Dorsolateral prefrontal cortex (tissue), 122 donors: ENCODE measurements at places on chromosomes 4 and X.

DNA sequence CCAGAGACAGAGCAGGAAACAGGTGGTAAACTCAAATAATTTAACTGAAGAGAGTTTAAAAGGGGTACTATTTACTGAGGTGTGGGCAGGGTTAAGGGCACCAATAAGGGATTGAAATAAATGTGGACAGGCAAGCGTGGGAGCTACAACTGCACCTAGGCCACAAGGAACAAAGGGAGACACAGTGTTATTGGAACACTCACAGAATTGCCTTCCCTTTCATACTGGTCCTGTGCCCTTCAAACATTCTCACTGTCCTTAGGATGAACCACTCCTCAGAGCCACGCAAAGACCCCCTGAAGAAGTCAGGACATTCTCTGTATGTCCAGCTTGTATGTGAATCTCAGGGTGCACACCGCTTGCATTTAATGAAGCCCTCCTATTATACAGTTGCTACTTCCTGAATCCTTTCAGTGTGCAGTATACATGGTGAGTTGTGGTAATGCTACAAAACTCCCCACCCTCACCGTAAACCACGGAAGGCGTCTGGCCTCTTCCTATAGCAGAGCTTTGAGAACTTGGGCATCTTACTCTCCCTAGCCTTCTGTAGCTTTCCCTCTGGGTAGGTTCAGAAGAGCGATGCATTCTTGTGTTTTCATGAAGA is 9.6 kb upstream of the MRPL1 start:
- DNase-seq, result no peak

DNA sequence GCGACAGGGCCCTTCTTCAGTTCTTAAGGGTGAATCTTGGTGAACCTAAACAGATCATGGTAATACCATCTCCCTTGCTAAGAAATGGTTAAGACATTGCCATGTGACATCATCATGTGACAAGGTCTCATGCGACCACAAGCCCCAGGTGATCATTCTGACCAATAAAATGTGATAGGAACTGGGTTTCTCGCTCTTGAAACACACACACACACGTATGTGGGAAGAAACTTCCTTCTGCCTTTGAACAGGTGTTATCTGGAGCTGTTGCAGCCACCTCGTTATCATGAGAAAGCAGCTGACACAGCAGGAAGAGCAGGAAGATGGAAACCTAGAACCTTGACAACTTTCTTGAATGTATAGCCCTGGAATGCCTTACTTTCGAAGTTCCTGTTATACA is 10.2 kb downstream of the SOD3 start:
- no peak for DNase-seq

DNA sequence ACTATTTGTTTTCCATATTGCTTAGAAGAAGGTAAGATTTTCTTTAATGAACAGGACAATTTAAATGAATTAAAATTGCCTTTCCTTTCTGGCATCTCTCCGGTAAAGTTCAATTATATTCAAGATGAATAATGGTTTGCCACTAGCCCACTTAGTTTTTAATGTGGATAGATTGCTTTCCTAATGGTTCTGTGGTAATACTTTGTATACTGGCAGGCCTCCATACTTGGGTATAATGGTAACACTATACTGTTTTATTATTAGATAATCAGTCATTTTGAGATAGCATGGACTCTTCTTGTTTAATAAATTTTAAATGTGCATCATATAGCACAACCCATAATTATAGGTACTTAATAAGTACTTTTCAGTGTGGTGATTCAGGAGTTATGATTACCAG is 89.5 kb downstream of the ELOVL6 start:
- DNase-seq, result no peak

- DNase-seq, result no peak
Observed at GRCh38 chrX:31499109-31499508, 427.3 kb upstream of the FTHL17 start.

- DNase-seq, result no peak
Observed at GRCh38 chr4:87819281-87819919, 13.4 kb upstream of the MEPE start.

GRCh38 chr4:52983563-52984303 is 121.6 kb downstream of the RASL11B start:
- no peak for DNase-seq

DNA sequence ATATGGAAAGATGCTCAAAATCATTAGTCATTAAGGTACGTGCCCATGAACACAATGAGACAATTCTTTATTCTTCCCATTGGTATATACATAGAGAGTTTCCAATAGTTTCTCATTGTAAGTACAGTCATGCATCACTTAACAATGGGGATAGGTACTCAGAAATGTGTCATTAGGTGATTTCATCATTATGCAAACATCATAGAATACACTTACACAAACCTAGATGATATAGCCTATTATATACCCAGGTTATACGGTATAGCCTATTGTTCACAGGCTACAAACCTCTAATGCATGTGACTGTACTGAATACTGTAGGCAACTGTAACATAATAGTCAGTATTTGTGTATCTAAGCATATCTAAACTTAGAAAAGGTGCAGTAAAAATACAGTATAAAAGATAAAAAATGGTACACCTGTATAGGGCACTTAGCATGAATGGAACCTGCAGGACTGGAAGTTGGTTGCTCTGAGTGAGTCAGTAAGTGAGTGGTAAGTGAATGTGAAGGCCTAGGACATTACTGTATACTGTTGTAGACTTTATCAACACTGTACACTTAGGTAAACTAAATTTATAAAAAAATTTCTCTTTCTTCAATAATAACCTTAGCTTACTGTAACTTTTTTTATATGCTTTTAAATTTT is 49.6 kb downstream of the KLHL13 start:
- DNase-seq, result no peak
